ENCODE measurements at places on chromosomes 3 and 15.

- H3K4me1 ChIP-seq = peaks cover 4% of the 10 kb centered on the region
- no peaks in the 10 kb centered on the region for H3K27me3 ChIP-seq
Measured at GRCh38 chr3:194307849-194308248, 43.3 kb downstream of the CPN2 start.

DNA sequence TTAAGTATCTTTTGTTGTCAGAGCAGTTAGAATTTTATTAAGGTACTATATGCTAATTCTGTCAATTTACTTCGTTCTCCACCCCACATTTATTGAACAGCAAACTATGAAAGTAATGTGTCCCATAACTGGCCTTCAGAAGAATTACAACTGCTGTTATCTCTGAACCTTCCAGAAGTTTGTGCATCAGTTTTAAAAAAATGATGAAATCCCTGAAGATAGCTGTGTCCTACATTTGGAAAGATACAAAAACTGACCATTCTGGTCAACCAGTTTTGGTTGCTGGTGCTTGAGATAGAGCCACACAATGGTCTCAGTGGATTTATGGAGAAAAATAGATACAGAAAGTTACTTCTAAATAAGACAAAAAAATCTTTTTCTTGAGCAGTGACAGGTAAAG lies 5.9 kb downstream of the UBE2Q2 start:
- H3K27ac ChIP-seq = no peak overlapping the region
- DNase-seq = no peak
- no peaks in the 10 kb centered on the region for H3K27me3 ChIP-seq
- peaks cover 35% of the 10 kb centered on the region for H3K4me1 ChIP-seq
- no peak overlapping the region for H3K4me3 ChIP-seq

DNA sequence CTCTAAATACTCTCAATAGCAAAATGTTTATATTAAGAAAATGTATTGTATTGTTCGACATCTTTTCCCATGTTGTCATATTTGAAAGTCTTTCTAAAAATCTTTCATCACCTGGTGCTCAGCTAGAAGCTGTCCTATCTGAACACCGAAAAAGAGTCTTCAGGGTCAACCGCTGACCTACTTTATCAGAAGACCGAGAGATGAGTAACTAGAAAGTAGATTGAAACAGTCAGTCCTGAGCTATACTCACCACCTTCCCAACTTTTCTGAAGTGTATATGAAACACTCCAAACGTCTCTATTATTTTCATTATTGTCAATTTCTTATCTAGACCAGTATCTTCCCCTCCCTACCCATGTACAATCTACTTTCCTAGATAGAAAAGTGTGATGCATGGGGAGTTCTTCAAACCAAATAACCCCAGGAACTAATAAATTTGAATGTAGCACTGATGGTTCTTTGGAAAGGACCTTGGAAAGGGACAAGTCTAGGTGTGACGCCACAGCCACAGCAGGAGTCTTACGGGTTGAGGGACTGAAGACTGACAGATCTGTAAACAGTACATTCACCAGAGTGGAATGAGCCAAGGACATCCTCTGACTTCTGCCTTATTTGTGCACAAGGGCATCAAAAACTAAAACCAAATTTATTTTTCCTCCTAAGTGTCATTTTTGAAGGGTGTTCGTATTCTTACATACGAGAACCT lies 58.6 kb downstream of the TMOD3 start:
- no peak for DNase-seq
- no peak overlapping the region for H3K27ac ChIP-seq
- H3K4me3 ChIP-seq = no peak overlapping the region
- H3K27me3 ChIP-seq = no peaks in the 10 kb centered on the region

- no peaks in the 10 kb centered on the region for H3K36me3 ChIP-seq
- no peaks in the 10 kb centered on the region for H3K27me3 ChIP-seq
- no peak for DNase-seq
- no peak overlapping the region for H3K4me3 ChIP-seq
Measured at GRCh38 chr3:77816366-77816765, 776.5 kb downstream of the ROBO2 start.

DNA sequence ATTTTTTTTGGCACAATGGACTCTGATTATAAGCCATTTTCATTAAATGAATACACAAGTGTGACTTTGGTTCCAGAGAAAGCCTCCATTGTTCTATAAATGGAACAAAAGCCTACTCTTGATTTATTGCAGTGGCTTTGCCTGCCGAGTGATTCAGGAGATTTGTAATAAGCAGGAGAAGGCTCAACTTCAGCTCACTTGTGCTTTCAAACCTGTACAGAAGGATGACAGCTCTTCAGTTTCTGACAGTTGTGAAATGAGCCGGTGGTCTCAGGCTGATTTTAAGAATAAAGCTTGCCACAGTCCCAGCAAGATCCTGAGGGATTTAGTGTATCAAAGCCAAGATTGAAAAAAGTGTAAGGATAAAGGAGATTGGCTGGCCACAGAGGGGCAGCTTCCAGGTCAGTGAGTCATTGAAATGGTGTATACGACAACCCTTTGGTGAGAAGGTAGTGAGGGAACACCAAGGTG lies 438.8 kb upstream of the TGFBR2 start:
- no peaks in the 10 kb centered on the region for H3K27me3 ChIP-seq
- no peak overlapping the region for H3K4me3 ChIP-seq
- H3K36me3 ChIP-seq = no peaks in the 10 kb centered on the region
- H3K27ac ChIP-seq = no peak overlapping the region

DNA sequence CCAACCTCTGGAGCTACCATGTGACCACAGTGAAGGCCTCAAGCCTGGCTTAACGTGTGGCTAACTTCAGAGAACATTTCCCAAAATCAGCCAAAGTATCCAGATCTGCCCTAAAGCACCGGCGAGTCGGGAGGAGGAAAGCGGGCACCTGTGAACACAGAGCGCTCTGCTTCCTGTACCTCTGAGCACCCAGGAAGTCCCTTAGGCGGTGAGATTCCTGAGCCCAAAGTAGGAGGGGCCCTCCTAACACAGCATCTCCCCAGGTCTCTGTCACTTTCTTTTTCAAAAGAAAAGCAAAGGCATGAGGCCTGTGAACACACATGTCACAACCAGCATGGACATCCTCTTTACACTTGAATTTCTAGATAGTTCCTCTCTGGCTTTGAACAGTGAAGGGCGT lies 944 bp upstream of the EIF4E3 start:
- DNase-seq = no peak
- no peaks in the 10 kb centered on the region for H3K27me3 ChIP-seq
- H3K4me1 ChIP-seq = peaks cover 34% of the 10 kb centered on the region
- H3K36me3 ChIP-seq = no peaks in the 10 kb centered on the region
- peak overlapping the region; percentile 92 for H3K27ac ChIP-seq
- H3K4me3 ChIP-seq = peak overlapping the region; percentile 83

GRCh38 chr3:4665197-4665596 lies 172.0 kb downstream of the ITPR1 start:
- no peaks in the 10 kb centered on the region for H3K4me1 ChIP-seq
- peaks cover 8% of the 10 kb centered on the region for H3K36me3 ChIP-seq
- H3K4me3 ChIP-seq = no peak overlapping the region
- no peak for DNase-seq

DNA sequence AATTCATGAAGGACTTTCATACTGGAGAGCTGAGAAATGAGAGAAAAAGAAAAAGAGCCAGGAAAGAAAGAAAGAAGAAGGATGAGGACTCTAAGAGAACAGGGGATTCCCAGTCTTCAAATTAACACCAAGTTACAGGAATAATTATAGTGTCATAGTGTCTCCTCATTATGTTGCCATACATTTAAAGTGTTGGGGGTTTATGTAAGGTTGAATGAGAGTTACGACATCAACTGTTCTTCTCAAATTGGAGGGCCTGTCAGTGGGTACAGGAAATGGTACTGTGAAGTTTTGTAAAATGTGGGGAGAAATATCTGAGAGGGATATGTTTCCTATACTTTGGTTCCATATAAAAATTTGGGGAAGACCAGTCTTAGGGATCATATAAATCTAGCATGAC lies 12.3 kb upstream of the CD200 start:
- H3K27ac ChIP-seq = no peak overlapping the region
- no peak for DNase-seq
- peaks cover 4% of the 10 kb centered on the region for H3K4me1 ChIP-seq
- no peak overlapping the region for H3K4me3 ChIP-seq
- H3K36me3 ChIP-seq = no peaks in the 10 kb centered on the region

GRCh38 chr3:45795882-45796765 lies at the start of gene SLC6A20:
SLC6A20 (minus strand) TSS chr3:45796536; CDS start chr3:45796419, 117 bp downstream.
- H3K27ac ChIP-seq = no peak within 1 kb of the TSS
- no peaks in the 10 kb centered on the region for H3K36me3 ChIP-seq
- peak; percentile 86 for DNase-seq
- peaks cover 17% of the 10 kb centered on the region for H3K4me1 ChIP-seq

Measured in upper lobe of left lung (tissue), 6 donors.